Dermis blood vessel endothelial cell (primary cell): ENCODE measurements at places on chromosomes 3 and 15. TPM values are rescaled to one million over a fixed set of nuclear protein-coding genes. Genes with fewer than 3 reads are reported as not detected.

DNA sequence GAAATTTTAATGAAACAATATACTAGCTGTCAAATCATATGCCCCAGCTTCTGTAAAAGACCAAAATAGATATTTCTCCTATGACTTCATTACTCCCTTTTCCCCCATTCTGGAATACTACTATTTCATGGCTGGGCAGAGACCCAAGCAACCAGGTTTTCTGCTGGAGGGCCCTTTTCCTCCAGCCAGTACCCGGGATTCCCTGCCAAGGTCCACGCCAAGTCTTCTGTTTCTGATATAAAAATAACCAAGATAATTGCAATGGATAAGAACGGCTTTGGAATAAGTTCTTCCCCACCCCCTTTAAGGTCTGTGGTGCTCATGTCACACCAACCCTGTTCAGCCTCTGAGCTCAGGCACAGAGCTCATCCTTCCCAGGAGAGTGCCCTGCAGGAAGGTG lies 17.2 kb upstream of the NMNAT3 start:
- no peak for DNase-seq

DNA sequence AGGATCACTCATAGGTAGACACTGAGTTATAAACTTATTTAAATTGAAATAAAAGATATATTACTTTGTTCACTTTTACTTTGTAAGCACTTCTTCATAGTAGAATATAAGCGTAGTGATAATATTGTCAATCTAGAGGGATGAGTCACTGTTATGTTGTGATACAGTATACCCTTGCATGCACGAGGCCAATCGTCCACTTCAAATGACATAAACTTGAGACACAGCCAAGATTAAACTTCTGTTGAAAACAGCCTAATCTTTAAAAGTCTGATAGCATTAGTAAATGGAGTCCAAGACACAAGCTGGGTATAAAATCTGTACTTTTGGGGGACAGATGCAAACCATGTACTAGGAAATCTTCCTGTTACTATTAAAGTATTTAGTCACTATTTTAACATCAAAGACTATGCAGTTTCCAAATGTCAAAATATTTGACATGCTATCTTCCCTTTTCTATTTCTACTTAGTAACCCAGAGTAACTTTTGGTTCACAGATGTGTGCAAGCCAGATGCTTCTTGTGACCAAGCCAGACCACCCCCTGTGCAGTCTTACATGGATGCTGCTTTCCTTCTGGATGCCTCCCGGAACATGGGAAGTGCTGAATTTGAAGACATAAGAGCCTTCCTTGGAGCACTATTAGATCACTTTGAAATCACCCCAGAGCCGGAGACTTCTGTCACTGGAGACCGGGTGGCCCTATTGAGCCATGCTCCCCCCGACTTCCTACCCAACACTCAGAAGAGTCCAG lies 85.3 kb downstream of the PIK3R4 start:
- DNase-seq: no peak

GRCh38 chr15:48876057-48876456 lies 1.9 kb upstream of the EID1 start:
- DNase-seq: no peak

DNA sequence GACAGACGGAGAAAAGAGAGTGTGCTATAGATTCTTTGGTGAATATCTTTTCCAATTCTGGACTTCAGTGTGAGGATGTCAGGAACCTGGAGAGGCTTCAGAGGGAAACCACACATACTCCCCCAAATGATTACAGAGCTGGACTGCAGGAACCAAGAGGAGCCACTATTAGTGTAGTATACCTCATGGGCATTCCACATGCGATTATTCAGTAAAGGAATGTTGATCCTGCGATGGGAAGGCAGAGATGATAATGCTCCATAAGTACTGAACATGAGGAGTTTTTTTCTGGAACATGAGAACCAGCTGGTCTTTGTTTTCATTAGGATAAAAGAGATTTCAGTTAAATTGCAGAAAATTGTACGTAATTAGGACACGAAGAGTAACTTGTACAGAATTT lies 18.7 kb downstream of the STARD9 start:
- DNase-seq: no peak

GRCh38 chr15:69679623-69680228 lies 227.1 kb downstream of the RPLP1 start:
- no peak for DNase-seq

DNA sequence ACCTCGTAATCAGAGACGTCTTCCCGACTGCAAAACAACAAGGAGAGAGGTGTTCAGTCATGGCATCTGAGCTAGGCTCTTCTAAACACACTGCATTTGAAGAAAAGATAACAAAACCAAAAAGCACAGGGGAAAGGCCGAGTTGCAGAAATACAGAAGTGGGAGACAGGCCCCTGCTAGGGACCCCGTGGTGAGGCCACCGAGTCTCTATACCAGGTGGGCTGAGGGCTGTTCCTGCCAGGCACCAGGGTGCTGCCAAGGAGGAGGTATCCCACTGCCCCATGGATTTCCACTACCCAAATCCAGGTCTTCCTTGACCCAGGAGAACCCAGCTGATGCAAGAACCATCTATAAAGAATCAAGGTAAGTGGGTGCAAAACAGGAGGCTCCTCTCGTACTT lies 31.1 kb downstream of the RAB6B start:
- DNase-seq: no peak

The TM4SF4 gene
- total RNA-seq: not detected in 2 replicates

The GOLGB1 gene
- total RNA-seq: 48.3 and 60.1 TPM in 2 replicates

The SLC15A2 gene
- 0.33 and 0.34 TPM in 2 replicates for total RNA-seq

The TF gene
- total RNA-seq: under 0.01 and 0.85 TPM in 2 replicates

The SPINK8 gene
- total RNA-seq: not detected in 2 replicates

The FXR1 gene
- total RNA-seq: 177 and 233 TPM in 2 replicates
